ENCODE measurements at places on chromosomes 5 and 9. TPM values are rescaled to one million over a fixed set of nuclear protein-coding genes. Genes with fewer than 3 reads are reported as not detected.

NEURL1B gene
- 16.1 TPM for polyA plus RNA-seq

COL23A1 gene
- 6.7 TPM for polyA plus RNA-seq

SLC6A7 gene
- polyA plus RNA-seq = 0.06 TPM

SIL1 gene
- 47.9 TPM for polyA plus RNA-seq

- DNase-seq = no peak
Measured at GRCh38 chr5:62306323-62306895, 403 bp downstream of the KIF2A start.

- no peak for DNase-seq
Measured at GRCh38 chr5:56574778-56575177, 240.6 kb upstream of the MAP3K1 start.

GRCh38 chr9:36816371-36816770, 217.7 kb downstream of the PAX5 start:
- no peak for DNase-seq

- no peak for DNase-seq
Measured at GRCh38 chr5:168749391-168750100, 170.4 kb upstream of the PANK3 start.

- no peak for DNase-seq
Measured at GRCh38 chr9:129776566-129776937, 23.7 kb upstream of the PTGES start.

DNA sequence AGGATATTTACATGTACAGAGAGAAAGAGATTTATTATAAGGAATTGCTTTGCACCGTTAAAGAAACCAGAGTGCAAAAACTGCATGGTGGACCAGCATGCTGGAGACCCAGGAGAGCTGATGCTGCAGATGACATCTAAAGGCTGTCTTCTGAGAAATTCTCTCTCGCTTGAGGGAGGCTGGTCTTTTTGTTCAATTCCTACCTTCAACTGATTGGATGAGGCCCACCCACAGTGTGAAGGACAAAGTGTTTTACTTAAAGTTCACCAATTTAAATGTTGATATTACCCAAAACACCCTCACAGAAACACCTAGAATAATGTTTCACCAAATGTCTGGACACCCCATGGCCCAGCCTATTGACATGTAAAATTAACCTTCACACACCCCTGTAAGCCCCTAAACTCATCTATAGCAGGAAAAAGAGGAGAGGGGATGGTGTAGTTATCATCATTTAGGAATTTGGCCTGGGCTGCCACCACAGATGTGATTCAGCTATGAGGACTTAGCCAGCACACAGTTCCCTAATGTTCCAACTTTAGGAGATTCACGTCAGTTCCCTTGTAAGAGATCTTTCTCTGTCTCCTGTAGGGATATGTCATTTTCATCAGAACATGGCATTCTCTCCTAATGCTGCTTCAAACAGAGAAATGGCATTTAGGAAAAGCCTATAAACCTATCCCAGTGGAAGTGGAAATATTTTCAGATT, 358.2 kb upstream of the TLE4 start:
- DNase-seq = no peak

- no peak for DNase-seq
Measured at GRCh38 chr5:51977014-51977413, 593.8 kb downstream of the ISL1 start.

DNA sequence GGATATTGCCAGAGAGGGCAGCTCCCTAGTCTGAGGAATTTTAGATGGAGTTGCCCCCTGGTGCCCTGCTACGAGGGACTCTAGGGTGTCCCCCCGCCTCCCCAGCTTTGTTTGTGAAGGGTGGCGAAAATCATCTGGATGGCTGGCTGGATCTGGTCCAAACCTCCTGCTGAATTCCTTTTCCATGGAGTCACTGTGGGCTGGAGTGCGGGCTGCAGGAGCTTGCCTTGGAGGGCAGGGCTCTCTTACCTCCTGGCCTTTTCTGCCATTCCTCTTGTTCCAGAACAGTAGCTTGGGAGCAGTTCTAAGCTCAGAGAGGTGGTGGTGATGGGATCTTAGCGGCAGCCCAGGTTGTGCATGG, 2.1 kb downstream of the SYNPO start:
- no peak for DNase-seq

- DNase-seq = no peak
Measured at GRCh38 chr9:4864698-4865097, 72.0 kb downstream of the RCL1 start.

DNA sequence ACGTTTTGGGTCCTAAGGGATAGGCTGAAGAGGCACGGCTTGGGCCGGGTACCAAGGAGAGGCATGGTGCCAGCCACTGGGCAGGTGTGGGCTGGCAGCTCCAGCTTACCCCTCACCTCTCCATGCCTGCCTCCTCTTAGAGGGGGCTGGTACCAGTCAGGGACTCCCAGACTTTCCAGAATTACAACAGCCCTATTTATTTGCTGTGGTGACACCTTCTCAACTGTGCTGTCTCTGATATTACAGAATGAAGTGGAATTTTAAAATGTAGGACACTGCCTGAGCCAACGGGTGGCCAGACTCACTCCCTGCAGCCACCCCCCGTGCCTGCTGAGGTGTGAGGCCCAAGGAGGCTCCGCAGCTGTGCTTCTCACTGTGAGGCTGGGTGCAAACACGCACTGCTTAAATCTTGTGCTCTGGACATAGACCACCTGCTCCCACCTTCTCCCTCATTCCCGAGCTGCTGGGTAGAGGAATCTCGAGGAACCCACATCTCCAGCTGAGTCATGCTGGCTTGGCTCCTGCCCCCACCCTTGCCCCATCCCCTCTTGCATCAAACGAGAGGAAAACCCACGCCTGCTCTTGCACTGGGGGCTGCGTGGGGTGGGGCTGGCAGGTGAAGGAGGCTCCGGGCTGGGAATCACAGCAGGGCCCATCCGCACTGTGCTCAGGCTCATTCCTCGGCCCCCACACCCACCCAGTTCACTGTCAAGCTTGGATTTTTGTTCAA, 47.9 kb downstream of the PRRT1B start:
- DNase-seq = no peak

DNA sequence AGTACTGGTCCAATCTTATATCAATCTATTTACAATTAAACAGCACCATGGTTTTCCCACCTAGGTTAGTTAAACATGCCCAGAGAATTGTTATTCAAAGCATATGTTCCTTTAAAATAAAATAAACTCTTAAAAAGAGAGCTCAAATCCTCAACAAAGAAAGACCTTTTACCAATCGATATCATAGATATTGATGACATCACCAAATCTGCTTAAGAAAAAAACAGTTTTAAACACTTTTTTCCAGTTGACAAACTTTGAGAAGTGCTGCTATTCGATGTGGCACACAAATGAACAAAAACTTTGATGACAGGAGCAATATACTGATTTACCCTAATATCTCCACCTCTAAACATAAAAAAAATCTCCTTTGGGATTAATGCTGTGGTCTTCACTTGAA, 15.7 kb downstream of the EFCAB9 start:
- DNase-seq = no peak

- DNase-seq = no peak
Measured at GRCh38 chr5:45411971-45412612, 284.1 kb downstream of the HCN1 start.

GRCh38 chr9:84937581-84937980, 268.1 kb downstream of the NTRK2 start:
- DNase-seq = no peak

- DNase-seq = no peak
Measured at GRCh38 chr9:129868872-129869486, 33.7 kb downstream of the USP20 start.

DNA sequence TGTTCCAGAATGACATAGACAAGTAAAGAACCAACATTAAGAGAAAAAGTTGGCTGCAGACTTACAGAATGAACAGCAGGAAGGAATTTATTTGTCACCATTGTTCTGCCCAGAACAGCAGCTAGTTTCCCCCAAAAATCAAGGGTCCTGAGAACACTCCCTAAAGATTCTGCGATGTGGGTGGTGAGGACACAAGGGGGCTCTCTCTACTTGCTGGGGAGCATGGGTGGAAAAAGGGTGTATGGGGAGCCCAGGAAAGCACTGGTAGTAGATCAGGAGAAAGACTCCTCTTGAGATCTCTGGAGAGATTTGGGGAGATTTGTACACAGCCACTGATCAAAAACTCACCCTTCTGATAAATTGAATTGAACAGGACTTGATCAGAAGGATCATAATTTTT, 316.5 kb downstream of the KCTD16 start:
- no peak for DNase-seq

DNA sequence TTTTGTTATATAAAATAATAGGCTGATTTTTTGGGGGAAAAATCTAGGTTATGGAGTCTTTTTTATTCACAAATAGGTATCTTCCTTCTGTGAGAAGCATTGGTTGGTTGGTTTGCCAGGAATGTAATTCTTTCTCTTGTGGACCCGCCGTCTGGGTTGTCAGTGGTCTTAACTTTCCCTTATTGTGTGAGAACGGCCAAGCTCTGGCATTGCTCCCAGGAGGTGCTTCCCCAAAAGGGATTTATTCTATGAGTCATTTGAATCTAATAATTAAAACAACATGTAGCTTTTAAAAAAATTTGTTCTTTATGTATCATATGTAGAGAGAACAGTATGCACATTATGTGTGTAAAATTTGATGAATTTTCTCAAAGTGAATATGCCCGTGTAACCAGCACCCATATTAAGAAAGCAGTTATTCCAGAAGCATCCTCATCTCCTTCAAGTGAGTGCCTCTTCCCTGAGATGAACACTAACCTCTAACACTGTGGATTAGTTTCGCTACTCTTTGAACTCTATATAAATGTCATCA, 114.4 kb downstream of the MAST4 start:
- DNase-seq = no peak

- no peak for DNase-seq
Measured at GRCh38 chr9:131843989-131844744, 104.3 kb upstream of the RAPGEF1 start.

DNA sequence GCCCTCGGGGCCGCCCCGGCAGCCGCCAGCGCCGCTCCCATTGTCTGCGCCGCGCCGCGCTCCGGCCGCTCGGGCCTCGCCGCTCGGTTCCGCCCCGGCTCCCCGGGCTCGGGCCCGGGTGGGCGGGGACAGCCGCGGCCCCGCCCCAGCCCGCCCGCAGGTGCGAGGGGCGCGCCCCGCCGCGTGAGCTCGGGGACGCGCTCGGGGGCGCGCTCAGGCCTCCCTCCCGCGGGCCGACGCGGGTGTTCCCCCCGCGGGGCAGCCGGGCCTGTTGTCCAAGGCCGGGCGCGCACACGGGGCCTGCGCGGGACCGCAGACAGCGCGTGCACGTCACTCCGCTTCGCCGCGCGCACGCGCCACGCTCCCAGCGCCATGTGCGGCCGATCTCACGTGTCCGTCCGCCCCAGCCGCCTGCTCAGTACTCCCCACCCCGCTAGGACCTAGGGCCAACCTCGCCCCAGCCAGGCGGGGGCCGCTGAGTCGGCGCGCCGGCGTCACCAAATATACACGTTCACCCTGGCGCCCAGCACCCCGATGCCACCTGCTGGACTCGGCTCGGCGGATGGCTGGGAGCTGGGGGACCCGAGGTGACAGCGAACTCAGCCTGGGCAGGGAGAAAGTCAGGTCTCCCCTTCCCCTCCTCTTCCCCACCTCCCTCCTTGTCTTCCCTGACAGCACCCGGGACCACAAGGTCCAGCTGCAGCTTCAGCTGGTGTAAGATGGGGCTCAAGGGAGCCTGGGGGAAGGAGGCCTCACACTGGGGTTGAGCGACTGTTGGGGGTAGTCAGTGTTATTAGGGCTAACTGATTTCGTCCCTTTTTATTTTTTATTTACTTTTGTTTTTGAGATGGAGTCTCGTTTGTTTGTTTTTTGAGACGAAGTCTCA, 14.3 kb downstream of the GBGT1 start:
- DNase-seq = peak; percentile 47

- no peak for DNase-seq
Measured at GRCh38 chr5:78823196-78823595, 161.9 kb downstream of the ARSB start.

DNA sequence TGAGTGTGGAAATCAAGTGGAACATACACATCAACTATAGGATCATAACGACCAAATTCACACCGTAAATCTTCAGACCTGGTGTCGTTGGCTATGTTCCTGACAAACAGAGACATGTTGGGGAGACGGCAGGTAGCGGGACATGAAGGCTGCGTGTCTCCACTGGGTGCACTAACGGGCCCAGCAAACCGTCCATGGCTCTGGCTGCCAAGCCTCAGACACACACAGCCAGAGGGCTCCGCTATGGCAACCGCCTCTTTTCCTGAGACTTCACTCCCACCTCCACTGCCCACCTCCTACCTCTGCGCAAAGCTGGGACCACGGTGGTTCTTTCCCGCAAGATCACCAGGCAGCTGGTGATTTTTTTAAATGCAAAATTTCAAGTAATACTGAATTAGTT, 16.3 kb downstream of the TMEM38B start:
- no peak for DNase-seq

- DNase-seq = no peak
Measured at GRCh38 chr5:108418197-108418596, 36.3 kb upstream of the FBXL17 start.

- DNase-seq = no peak
Measured at GRCh38 chr9:114261026-114261425, 61.9 kb upstream of the ORM1 start.

DNA sequence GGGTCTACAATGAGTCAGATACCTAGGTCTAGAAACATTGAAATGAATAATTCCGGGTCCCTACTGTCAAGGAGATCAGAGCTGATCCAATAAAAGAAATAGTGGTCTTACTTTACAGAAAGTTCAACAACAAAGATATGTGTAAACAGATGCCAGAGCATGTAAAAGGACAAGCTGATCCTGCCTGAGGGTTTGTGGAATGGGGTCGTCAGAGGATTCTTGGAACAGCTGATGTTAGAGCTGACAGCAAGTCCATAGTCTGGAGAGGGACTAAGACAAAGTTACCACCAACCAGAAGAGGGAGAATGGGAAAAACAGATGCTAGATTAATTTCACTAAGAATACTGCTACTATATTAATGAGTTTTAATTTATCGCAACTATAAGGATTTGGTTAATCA, 71.5 kb downstream of the FREM1 start:
- DNase-seq = no peak

DNA sequence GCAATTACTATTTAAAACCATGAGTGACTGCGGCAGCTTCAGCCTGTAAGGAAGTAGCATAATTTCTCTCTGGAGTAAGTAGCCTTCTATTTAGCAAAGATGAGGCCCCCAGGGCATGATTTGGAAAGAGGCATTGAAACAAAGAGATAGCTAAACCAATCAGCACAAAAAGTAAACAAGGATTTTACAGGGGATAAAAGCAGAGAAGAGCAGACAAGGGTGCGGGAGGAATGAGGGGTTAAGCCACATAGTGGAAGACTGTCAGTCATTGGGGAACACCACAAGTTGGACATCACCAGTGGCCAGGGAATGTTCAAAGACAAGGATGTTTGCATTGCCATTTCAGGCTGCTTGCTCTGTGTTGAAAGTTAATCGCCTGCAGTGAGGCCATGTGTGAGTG, 24.0 kb upstream of the C5orf63 start:
- DNase-seq = no peak

DNA sequence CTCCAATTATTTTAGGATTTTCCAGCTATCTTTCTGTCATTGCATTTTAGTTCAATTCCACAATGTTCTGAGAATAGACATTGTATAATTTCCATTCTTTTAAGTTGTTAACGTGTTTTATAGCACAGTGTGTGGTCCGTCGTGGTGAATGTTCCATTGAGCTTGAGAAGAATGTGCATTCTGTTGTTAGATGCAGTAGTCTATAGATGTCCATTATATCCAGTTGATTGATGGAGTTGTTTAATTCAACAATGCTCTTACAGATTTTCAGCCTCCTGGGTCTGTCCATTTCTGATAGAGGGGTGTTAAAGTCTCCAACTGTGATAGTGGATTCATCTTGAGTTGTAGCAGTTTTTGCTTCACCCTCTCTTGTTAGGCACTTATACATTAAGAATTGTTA, 1587.7 kb upstream of the NUDT12 start:
- no peak for DNase-seq

- DNase-seq = no peak
Measured at GRCh38 chr9:518540-518939, 303.9 kb downstream of the DOCK8 start.

All from left renal pelvis (tissue), 4 donors.